GM19239 (cell line): ENCODE measurements at places on chromosomes 1 and 21.

- no peak for DNase-seq
These were observed 66.4 kb upstream of the SOD1 start for GRCh38 chr21:31592963-31593560.

DNA sequence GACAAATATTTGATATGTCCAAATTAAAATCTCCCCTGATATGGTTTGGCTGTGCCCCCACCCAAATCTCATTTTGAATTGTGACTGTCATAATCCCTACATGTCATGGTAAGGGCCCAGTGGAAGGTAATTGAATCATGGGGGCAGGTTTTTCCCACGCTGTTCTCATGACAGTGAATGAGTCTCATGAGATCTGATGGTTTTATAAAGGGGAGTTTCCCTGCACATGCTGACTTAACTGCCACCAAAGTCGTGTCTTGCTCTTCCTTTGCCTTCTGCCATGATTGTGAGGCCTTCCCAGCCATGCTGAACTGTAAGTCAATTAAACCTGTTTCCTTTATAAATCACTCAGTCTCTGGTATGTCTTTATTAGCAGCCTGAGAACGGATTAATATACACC lies 207.0 kb downstream of the BARHL2 start:
- no peak for DNase-seq

- peak; percentile 4 for DNase-seq
These were observed 33.5 kb upstream of the C1orf53 start for GRCh38 chr1:197868751-197869489.

DNA sequence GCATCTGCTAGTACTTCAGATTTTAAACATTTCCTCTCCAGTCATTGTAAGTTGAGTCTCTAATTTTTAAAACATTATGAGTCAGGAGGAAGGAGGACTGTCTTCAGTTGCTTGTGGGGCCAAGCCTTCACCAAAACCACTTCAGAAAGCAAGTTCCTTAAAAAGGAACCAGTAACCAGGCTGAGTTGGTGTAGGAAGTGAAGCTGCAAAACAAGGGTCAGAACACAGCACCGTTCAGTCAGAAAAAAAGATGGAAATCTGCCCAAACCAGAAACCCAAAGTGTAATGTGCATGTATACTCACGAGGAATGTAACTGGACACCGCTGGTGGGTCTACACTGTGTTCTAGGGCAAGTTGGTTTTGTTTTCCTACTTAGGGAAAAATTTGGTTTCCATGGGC lies 402.1 kb downstream of the SETD4 start:
- no peak for DNase-seq

DNA sequence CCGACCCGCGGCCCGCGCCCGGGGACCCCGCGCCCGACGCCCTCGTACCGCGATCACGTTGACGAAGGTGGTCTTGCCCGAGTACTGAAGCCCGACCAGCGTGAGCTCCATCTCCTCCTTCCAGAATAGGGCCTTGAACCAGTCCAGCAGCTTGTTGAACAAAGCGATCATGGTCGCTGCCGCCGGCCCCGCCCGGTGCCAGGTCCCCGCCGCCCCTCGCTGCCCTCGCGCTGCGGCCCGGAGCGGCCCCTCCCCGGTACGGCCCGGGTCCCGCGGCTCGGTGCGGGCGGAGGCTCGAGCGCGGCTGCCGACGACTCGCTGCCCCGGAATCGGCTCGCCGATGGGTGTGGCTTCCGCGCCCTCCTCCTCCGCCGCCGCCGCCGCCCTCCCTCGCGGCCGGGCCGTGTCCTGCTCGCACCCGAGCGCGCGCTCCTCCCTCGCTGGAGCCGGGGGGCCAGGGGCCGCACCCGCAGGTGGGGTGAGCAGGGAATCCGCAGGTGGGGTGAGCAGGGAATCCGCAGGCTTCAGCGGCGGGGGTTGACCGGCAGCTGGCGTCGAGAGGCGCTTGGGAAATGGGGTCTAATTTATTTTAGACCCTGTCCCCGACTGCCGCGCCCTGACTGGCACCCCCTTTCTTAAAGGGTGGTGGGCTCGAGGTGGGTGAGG lies at the start of gene ARL8A:
Gene ARL8A (minus strand): TSS at position 336 of the 666 bp plus-strand sequence. CDS start 165 bp downstream, at position 171.
- DNase-seq = peak; percentile 84

- no peak for DNase-seq
These were observed 108.7 kb downstream of the TENT5C start for GRCh38 chr1:117714546-117714945.

- no peak for DNase-seq
These were observed 319.1 kb upstream of the SGIP1 start for GRCh38 chr1:66214901-66215300.

- DNase-seq = no peak
These were observed 254.8 kb upstream of the PLXNA2 start for GRCh38 chr1:208499026-208499425.

DNA sequence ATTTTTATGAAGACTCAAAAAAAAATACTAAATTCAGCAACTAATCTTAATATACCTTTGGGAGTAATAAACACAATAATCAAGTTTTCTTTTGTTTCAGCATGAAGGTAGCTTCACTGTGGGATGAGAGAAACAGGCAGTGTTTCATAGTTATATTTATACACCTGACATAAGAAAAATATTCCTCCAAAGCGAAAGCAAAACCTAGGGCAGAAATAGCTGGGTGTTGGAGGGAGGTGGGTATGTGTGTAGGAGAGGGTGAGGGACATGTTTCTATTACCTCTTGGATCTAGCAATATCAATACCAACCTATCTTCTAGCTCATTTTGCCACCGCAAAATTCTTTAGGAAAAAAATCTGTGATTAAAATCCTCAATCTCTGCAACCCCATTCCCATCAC lies 24.9 kb upstream of the MAN1A2 start:
- DNase-seq = no peak

- DNase-seq = no peak
These were observed 153.2 kb downstream of the GLUL start for GRCh38 chr1:182238421-182238820.

GRCh38 chr1:4684136-4684535 lies 29.7 kb downstream of the AJAP1 start:
- DNase-seq = no peak

DNA sequence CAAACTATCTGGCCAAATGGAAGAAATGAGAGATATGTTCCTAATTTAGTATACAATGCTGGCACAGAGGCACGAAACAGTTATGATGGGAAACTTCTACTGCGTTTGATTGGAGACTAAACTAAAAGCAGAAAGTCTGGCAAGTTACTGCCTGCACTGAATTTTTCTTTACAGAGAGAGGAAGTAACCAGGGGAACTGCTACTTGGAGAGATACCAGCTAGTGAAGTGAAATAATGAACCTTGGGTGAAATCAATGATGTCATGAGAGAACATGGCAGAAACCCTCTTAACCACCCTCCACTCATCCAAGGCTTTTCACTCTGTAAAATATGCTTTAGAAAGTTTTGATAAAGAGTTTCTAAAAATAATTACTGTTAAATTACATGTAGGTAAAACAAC lies 29.3 kb downstream of the NIBAN1 start:
- DNase-seq = no peak

DNA sequence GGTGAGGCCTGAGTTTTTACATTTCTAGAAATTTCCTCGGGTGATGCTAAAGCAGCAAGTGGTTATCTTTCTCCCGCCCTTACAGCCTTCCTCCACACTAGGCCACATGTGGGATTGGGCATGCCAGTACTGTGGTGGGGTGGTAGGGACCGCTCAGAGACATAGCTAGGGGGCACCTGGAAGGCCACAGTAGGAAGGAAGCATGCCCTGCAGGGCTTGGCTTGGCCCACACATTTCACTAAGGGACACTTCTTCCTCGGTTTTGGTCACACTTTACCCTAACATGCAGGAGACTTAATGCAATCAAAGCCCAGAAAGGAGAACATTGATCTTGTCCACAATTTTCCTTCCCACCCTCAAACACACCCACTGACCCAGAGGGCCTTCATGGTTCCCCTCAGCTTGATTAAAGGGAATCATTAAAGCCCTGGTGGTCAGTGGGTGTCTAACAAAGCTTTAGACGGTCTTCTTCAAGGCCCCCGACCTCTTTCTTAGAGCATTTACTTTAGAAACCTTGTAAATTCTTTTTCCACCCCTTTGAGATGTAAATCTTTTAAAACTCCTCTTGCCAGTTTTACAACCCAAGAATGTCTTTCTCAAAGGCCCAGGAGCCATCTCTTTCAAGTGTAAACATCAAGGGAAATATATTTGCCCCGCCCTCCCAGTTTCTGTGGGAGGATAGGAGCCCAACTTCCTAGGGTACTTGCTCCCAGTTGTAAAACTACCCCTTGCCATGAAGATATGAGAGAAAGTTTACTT lies 246.4 kb upstream of the PTBP2 start:
- no peak for DNase-seq

GRCh38 chr1:15538771-15539170 lies 12.1 kb downstream of the DNAJC16 start:
- DNase-seq = no peak

GRCh38 chr1:109490029-109490933 lies 3.6 kb upstream of the CYB561D1 start:
- DNase-seq = peak; percentile 69

GRCh38 chr21:44637018-44637850 lies at the start of gene KRTAP10-10:
TSS of gene KRTAP10-10 (plus strand) at chr21:44637356. CDS start at chr21:44637418, 62 bp downstream.
- no peak for DNase-seq

DNA sequence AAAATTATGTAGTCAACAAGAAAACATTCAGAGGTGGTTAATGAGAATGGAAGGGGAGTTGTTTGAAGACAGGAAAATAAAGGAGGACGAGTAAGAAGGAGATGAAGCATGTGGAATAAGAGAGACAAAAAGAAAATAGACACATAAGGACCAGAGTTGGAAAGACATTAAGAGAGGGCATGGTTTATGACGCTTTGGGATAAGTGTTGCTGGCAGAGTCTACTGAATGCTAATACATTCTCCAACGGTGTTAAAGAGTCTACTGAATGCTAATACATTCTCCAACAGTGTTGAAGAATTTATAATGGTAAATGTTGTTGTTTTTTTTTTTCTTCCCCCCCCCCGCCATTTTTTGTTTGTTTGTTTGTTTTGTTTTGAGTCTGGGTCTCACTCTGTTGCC lies 13.1 kb downstream of the PRKAA2 start:
- no peak for DNase-seq

GRCh38 chr1:196628838-196629237 lies 20.6 kb upstream of the KCNT2 start:
- no peak for DNase-seq

GRCh38 chr1:227785805-227786671 lies 29.4 kb upstream of the PRSS38 start:
- DNase-seq = no peak

- no peak for DNase-seq
These were observed 365.4 kb downstream of the LRRIQ3 start for GRCh38 chr1:73832276-73833181.

GRCh38 chr1:55337801-55338447 lies 122.8 kb upstream of the USP24 start:
- DNase-seq = peak; percentile 32

DNA sequence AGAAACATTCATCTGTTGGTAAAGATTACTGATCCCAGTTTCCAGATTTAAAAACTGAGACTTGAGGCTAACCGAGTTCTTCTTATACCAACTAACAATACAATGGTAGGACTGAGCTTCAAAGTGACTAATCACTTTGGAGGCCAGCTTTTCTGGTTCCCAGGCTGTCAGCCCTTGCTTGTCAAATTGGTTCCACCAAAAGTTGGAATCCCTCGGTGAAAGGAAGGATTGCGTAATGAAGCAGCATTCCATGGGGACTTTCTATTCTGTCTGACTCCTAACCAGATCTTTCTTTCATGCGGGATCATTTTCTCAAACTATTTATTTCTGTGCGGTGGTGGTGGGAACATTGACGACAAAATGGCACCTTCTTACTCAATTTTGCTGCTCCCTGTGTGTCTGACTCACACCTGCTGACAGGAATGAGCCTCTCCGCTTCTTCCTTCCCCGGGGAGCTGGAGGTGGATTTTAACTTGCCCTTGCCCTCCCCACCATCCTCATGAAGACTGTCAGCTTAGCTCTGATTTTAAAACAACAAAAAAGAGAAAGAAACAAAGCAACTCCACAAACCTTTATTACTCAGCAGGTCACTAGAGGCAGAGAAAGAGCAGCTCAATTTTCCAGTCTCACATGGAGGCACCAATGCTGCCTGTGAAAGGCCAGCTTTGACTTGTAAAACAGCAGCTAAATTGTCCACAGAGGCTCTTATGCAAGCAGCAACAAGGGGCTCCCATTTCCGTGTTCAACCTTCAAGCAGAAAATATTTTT lies 32.9 kb upstream of the RASAL2 start:
- DNase-seq = no peak

GRCh38 chr1:239563681-239564080 lies 177.3 kb downstream of the CHRM3 start:
- no peak for DNase-seq

GRCh38 chr1:172219966-172220365 lies 200.5 kb upstream of the C1orf105 start:
- DNase-seq = no peak

DNA sequence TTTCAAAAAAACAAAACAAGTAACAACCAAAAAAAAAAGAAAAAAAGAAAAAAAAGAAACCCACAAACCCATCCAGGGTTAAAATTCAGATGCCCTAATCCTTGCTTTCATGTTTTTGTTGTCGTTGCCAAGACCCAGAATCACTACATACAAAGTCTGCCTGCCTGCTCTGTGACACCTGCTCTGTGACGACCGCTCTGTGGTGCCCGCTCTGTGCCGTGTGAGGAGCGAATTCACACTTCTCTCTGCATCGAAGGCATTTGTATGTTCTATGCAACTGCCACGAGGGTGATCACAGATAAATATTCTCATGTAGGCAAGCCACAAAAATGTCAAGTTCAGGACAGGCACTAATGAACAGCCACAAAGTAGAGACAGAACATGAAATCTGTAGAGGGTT lies 178.6 kb downstream of the SLC45A1 start:
- peak; percentile 39 for DNase-seq

GRCh38 chr1:116163533-116163932 lies 52.3 kb downstream of the MAB21L3 start:
- no peak for DNase-seq

- no peak for DNase-seq
These were observed 137.1 kb downstream of the DPYD start for GRCh38 chr1:97783751-97784150.

- DNase-seq = no peak
These were observed 2.0 kb upstream of the LMNA start for GRCh38 chr1:156112276-156113137.

DNA sequence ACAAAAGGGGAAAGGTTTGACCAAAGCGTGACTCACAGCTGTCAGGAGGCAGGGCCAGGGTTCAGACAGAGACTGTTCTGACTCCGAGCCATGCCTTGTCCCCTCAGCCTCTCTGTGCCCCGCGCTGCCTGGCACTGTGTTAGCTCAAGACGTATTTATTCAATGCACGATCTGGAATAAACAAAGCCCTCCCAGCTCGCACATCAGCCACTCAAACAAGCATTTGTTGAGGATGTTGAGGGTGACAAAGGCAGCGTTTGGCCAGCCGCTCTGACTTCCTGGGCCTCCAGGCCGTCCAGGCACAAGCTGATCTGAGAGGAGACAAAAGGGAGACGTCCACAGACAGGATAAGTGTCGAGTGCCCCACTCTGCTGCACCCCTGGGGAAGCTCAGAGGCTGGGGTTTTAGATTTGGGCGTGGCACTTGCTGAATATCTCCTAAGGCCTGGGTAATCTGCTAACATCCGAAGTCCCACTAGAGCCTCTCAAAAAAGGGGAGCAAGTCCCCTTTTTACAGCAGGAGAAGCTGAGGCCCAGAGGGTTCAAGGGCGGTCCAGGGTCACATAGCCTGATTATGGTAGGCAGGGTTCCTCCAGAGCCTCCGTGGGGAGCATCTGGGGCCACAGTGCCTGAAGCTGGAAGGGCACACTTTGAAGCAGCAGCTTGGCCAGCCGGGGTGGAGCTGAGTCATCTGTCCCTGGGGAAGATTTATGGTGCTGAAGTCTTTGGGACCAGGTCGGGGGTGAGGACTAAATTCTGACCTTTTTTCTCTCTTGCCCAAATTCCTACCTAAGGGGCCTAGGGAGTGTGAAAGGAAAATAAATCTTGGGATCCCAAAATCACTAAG lies 95.9 kb downstream of the SPSB1 start:
- DNase-seq = no peak

GRCh38 chr1:53860967-53861411 lies 22.9 kb upstream of the NDC1 start:
- peak; percentile 50 for DNase-seq
